Neural crest cell (in vitro differentiated cells): ENCODE measurements at places on chromosomes 3 and 15. TPM values are rescaled to one million over a fixed set of nuclear protein-coding genes. Genes with fewer than 3 reads are reported as not detected.

DNA sequence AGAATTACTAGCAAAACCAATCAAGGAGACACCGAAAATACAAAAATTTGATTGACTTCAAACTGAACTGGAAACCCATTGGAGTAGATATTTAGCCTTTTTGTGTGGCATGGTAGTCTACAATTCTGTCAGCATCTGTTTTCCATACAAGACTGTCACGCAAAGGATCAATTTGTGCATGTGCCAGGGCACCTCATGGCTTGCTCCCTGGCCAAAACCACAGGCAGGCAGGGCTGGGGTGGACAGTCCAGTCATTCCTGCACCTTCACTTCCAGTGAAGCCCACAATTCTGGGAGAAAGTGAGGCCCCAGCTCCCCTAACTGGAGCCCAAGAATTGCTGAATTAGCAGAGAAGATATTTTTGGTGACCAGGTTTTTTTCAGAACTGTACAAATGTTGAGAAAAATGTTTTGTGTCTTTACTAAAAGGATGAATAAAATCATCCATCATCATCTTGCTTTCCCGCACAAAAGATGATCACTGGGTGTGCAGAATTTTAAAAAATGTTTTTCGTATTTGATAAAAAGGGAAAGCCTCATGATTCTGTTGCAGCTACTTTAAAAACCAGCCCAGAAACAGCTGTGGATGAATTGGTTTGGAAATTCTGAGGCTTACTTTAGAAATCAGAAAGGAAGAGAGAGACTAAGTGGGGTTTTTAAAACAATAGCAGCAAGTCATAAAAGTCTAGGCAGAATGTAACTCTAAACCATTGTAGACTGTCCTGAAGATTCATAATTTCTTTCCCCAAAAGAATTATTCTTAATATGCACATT is 86.4 kb downstream of the PCCB start:
- peaks cover 49% of the 10 kb centered on the region for H3K36me3 ChIP-seq
- H3K27me3 ChIP-seq, result no peaks in the 10 kb centered on the region
- no peaks in the 10 kb centered on the region for H3K4me1 ChIP-seq

- no peaks in the 10 kb centered on the region for H3K27me3 ChIP-seq
- DNase-seq, result no peak
- H3K36me3 ChIP-seq, result peaks cover 2% of the 10 kb centered on the region
Measured at GRCh38 chr3:50876947-50877346, 202.2 kb downstream of the DOCK3 start.

DNA sequence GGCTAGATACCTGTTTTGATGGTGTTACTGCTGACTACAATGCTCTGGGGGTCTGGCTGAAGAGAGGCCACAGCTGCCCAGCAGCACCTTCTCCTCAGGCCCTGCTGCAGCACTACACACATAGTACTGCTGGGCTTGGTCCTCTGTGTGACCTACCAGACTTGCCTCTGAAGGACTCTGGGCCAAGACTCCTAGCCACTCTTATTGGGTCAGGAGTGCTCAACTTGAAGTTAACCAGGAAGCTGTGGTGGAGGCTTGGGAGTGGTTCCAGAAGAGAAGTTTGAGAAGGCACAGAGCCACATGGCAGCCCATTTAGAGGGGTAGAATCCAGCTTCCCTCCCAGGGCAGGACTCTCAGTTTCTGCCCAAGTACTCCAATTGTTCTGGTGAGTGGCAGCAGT is 16.6 kb downstream of the ELP6 start:
- DNase-seq, result no peak
- no peaks in the 10 kb centered on the region for H3K27me3 ChIP-seq
- H3K4me3 ChIP-seq, result no peak overlapping the region
- peaks cover 17% of the 10 kb centered on the region for H3K36me3 ChIP-seq
- H3K4me1 ChIP-seq, result peaks cover 3% of the 10 kb centered on the region
- no peak overlapping the region for H3K27ac ChIP-seq

GRCh38 chr3:182182531-182182968 is 470.8 kb downstream of the SOX2 start:
- H3K4me3 ChIP-seq, result no peak overlapping the region
- no peaks in the 10 kb centered on the region for H3K27me3 ChIP-seq
- H3K27ac ChIP-seq, result peak overlapping the region; percentile 48
- H3K36me3 ChIP-seq, result peaks cover 2% of the 10 kb centered on the region
- DNase-seq, result no peak

GRCh38 chr3:33681667-33682066 is 36.4 kb downstream of the CLASP2 start:
- no peak overlapping the region for H3K27ac ChIP-seq
- DNase-seq, result no peak
- H3K4me1 ChIP-seq, result no peaks in the 10 kb centered on the region

GRCh38 chr3:10780243-10780642 is 35.8 kb upstream of the SLC6A11 start:
- peak overlapping the region; percentile 24 for H3K27ac ChIP-seq
- peaks cover 47% of the 10 kb centered on the region for H3K27me3 ChIP-seq
- no peak overlapping the region for H3K4me3 ChIP-seq
- no peaks in the 10 kb centered on the region for H3K4me1 ChIP-seq
- no peaks in the 10 kb centered on the region for H3K36me3 ChIP-seq

DNA sequence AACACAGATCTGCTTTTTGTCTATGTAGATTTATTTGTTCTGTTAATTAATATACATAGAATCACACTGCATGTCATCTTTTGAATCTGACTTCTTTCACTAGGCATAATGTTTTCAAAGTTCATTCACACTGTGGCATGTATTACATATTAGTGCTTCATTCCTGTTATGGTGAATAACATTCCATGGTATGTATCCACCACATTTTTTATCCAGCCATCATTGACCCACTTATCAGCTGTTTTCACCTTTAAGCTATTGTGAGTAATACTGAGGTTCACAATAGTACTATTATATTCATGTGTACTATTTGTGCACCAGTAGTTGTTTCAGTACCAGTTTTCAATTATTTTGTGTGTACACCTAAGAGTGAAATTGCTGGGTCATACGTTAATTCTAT is 230.6 kb upstream of the CNTN3 start:
- H3K4me1 ChIP-seq, result peaks cover 4% of the 10 kb centered on the region
- no peak overlapping the region for H3K27ac ChIP-seq
- DNase-seq, result no peak
- H3K4me3 ChIP-seq, result no peak overlapping the region
- no peaks in the 10 kb centered on the region for H3K27me3 ChIP-seq
- H3K36me3 ChIP-seq, result no peaks in the 10 kb centered on the region

GRCh38 chr3:41960826-41961750 is 815 bp downstream of the ULK4 start:
- H3K27me3 ChIP-seq, result peaks cover 3% of the 10 kb centered on the region
- no peaks in the 10 kb centered on the region for H3K36me3 ChIP-seq
- peak; percentile 40 for DNase-seq
- peak overlapping the region; percentile 99 for H3K27ac ChIP-seq
- H3K4me3 ChIP-seq, result peak overlapping the region; percentile 99

- H3K27ac ChIP-seq, result no peak overlapping the region
- no peak for DNase-seq
- no peaks in the 10 kb centered on the region for H3K4me1 ChIP-seq
- H3K4me3 ChIP-seq, result no peak overlapping the region
Measured at GRCh38 chr15:22903961-22904534, 65.6 kb downstream of the NIPA2 start.

GRCh38 chr15:90581771-90582352 is 52.1 kb downstream of the CRTC3 start:
- H3K27ac ChIP-seq, result no peak overlapping the region
- no peak for DNase-seq
- H3K4me1 ChIP-seq, result peaks cover 32% of the 10 kb centered on the region
- H3K36me3 ChIP-seq, result no peaks in the 10 kb centered on the region
- no peaks in the 10 kb centered on the region for H3K27me3 ChIP-seq

GRCh38 chr3:124442463-124442862 is 287.8 kb upstream of the UMPS start:
- no peak overlapping the region for H3K27ac ChIP-seq
- no peaks in the 10 kb centered on the region for H3K27me3 ChIP-seq
- peaks cover 14% of the 10 kb centered on the region for H3K36me3 ChIP-seq
- DNase-seq, result no peak
- H3K4me1 ChIP-seq, result peaks cover 17% of the 10 kb centered on the region

DNA sequence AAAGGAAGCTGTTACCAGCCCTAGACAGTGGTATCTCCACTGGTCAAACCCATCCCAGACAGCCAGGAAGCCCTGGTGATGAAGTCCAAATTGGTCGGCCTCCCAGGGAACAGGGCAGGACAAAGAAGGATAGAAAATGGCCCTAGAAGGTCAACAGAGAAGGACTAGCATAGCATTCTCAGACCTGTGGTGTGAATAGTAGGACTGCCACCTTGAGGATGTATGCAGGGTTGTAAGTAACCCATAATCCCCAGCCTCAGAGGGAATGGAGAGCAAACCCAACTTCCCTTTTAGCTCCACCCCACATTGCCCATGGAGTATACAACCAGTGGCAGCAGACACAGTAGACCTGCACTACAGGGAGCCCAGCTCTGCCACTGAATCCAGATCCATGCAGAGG is 68.6 kb upstream of the EIF1B start:
- H3K4me3 ChIP-seq, result no peak overlapping the region
- no peak overlapping the region for H3K27ac ChIP-seq
- DNase-seq, result no peak
- no peaks in the 10 kb centered on the region for H3K27me3 ChIP-seq

GRCh38 chr15:25056484-25057425 is 102.0 kb downstream of the SNRPN start:
- no peak overlapping the region for H3K27ac ChIP-seq
- peaks cover 99% of the 10 kb centered on the region for H3K36me3 ChIP-seq
- no peaks in the 10 kb centered on the region for H3K4me1 ChIP-seq
- peak overlapping the region; percentile 15 for H3K4me3 ChIP-seq
- no peak for DNase-seq

GRCh38 chr3:57064001-57064400 is 3.5 kb downstream of the SPATA12 start:
- H3K27ac ChIP-seq, result no peak overlapping the region
- no peak overlapping the region for H3K4me3 ChIP-seq
- no peaks in the 10 kb centered on the region for H3K27me3 ChIP-seq
- H3K4me1 ChIP-seq, result peaks cover 36% of the 10 kb centered on the region
- H3K36me3 ChIP-seq, result no peaks in the 10 kb centered on the region

DNA sequence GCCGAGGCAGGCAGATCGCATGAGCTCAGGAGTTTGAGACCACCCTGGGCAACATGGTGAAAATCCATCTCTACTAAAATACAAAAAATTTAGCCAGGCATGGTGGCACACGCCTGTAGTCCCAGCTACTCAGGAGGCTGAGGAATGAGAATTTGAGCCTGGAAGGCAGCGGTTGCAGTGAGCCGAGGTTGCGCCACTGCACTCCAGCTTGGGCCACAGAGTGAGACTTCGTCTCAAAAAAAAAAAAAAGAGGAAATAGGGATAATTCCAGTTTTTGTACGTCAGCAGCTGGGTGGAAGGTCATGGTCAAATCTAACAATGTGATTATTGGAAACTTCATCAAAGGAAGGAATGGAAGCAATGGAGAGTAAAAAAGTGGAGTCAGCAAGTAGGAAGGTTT is 3.1 kb downstream of the CMC1 start:
- no peak for DNase-seq
- no peak overlapping the region for H3K4me3 ChIP-seq
- H3K36me3 ChIP-seq, result peaks cover 2% of the 10 kb centered on the region
- peaks cover 32% of the 10 kb centered on the region for H3K4me1 ChIP-seq

DNA sequence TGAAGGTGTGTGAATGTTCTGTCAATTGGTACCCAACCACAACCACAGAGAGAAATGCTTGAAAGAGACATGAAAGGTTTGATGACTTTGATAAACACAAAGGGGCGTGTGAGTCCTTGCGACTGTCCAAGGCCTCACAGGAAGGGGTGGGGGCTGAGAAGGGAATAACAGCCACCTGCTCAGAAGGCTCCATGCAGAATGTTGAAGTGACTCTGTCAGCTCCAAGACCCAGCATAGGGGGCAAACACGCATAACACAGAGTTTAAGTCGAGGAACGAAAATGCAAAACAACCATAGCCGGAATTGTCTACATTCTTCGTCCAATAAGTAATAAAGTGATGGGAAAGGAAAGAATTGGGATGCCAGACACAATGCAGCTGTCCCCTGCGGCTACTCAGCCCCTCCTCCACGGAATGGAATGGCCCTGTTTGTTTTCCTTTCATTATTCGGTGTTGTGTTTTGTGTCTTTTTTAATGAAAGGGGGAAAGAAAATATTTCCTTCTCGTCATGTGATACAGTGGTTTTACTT is 19.9 kb downstream of the TMEM212 start:
- no peak overlapping the region for H3K27ac ChIP-seq
- H3K36me3 ChIP-seq, result peaks cover 3% of the 10 kb centered on the region
- H3K4me3 ChIP-seq, result peak overlapping the region; percentile 15
- no peak for DNase-seq
- H3K27me3 ChIP-seq, result no peaks in the 10 kb centered on the region

EPHB3 gene
- total RNA-seq, result 9.7 and 13.4 TPM in 2 replicates

LRRIQ4 gene
- 0.12 and 0.16 TPM in 2 replicates for total RNA-seq

PCLAF gene
- total RNA-seq, result 84.3 and 88.4 TPM in 2 replicates

GABRR3 gene
- not detected in 2 replicates for total RNA-seq

TUSC7 gene
- not detected in 2 replicates for total RNA-seq

USP4 gene
- total RNA-seq, result 39.3 and 41.5 TPM in 2 replicates

PRR23B gene
- total RNA-seq, result not detected in 2 replicates

OXTR gene
- 5.3 and 7.9 TPM in 2 replicates for total RNA-seq

ATP13A4 gene
- 0.30 and 0.57 TPM in 2 replicates for total RNA-seq
